ENCODE measurements at places on chromosomes 6 and 20.

GRCh38 chr20:10657453-10657852 is 16.3 kb downstream of the JAG1 start:
- no peak for DNase-seq

DNA sequence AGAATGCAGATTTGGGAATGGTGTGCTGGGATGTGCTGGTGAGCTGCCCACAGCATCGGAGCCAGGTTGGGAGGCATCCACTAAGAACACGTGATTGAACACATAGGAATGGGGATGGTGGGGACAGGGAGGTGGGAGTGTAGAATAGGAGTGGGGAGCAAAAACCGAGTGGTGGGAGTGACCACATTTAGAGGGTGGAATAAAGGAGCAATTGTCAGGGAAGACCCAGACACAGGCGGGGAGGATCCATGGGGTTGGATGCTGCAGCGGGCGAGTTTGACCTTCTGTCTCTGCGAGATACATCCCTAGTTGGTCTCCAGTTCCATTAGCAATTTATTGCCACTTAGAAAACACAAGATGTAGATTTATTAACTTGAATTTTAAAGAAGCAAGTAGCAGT is 4.7 kb downstream of the NAA20 start:
- DNase-seq = no peak

- no peak for DNase-seq
Measured at GRCh38 chr6:169145496-169145895, 108.2 kb downstream of the THBS2 start.

GRCh38 chr6:133501675-133502270 is 260.6 kb downstream of the EYA4 start:
- DNase-seq = no peak

- no peak for DNase-seq
Measured at GRCh38 chr20:25389401-25389857, 1.2 kb downstream of the ABHD12 start.

DNA sequence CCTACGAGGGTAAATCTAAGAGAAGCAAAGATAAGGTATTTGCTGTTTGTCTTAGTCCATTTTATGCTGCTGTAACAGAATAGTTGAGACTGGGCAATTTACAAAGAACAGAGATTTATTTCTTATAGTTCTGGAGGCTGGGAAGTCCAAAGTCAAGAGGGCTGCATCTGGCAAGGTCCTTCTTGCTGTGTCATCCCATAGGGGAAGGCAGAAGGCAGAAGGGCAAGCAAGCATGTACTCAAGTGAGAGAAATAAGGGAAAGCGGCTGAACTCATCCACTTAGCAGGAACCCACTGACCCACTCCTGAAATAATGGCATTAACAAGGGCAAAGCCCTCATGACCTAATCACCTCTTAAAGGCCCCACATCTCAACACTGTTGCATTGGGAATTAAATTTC is 102.7 kb downstream of the AGPAT4 start:
- DNase-seq = no peak

DNA sequence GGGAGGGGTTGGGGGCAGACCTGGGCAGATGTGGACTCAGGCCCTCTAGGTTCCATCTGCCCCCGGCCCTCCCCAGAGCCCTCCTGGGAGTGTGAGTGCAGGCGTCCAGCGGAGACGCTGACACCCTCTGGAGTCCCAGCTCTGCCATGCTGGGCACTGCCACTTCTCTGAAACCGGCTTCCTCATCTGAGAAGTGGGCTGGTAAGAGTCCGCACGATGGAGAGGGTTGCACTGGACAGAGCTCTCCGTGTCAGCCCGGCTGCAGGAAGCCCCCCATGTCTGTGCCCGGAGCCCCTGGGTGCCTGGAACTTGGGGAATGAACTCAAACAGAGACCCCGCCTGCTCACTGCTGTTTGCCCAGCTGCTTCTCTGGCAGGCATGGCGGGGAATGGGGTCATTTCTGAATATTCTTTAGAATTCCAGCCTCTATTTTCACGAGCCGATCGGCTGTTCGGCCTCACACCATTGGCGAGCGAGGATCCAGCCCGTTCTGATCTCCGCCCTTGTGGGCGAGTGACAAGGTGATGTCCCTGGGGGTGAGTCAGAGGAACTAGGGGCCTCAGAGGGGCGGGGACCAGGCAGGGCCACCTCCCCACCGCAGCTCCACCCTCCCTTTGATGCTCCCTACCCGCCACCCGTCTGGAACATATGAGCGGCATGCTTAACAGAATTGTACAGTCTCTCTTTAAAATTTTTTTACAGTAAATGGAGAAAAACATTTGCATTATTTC is 47.8 kb upstream of the GATA5 start:
- DNase-seq = no peak

GRCh38 chr6:153162646-153163045 is 31.6 kb upstream of the RGS17 start:
- no peak for DNase-seq

- no peak for DNase-seq
Measured at GRCh38 chr6:105759946-105760345, 326.2 kb upstream of the PRDM1 start.

GRCh38 chr20:47576516-47577033 is 74.9 kb downstream of the NCOA3 start:
- peak; percentile 51 for DNase-seq

DNA sequence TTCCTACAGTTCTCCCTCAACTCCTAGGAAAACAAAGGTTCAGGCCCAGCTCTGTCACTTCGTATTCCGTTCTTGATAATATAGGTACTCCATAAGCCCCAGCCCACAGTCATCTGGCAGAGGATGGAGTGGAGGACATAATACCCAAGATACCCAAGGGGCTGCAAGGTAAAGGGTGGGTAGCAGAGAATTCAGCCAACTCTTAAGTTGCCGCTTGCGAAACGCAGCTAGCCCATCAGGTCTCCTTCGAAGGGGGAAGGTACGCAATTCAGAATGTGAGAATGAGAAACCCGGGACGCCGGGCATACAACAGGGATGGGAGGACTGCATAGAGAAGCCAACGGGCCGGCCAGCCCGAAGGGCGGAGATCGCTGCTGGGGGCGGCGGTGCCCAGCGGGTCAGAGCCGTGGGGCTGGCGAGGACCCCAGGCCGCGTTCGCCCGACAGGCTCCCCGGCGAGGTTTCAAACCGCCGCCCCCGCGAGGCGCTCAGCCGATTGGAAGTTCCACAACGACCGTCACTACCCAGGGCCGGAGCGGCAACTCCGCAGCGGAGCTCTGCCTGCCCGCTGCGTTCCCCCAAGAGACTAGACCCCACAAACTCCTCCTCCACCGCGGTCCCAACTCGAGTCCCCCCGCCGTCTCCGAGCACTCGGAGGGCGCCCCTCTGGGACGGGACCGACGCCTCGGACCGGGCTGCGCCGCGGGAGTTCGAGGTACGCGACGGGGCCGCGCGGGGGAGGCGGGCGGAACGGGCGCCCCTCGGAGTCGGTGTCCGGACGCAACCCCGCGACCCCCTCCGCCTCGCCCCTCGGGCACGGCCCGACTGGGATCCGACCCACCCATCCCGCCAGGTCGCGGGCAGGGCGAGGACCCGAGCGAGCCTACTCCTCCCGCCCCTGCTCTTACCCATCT is 911 bp downstream of the CDK19 start:
- peak; percentile 80 for DNase-seq

- DNase-seq = no peak
Measured at GRCh38 chr6:99016355-99016754, 68.6 kb upstream of the FBXL4 start.

- DNase-seq = peak; percentile 71
Measured at GRCh38 chr20:1844325-1845162, 50.7 kb upstream of the SIRPA start.
